ENCODE measurements at places on chromosomes 6 and 20.

- DNase-seq: no peak
Observed at GRCh38 chr20:38091441-38092216, 58.1 kb downstream of the RPRD1B start.

DNA sequence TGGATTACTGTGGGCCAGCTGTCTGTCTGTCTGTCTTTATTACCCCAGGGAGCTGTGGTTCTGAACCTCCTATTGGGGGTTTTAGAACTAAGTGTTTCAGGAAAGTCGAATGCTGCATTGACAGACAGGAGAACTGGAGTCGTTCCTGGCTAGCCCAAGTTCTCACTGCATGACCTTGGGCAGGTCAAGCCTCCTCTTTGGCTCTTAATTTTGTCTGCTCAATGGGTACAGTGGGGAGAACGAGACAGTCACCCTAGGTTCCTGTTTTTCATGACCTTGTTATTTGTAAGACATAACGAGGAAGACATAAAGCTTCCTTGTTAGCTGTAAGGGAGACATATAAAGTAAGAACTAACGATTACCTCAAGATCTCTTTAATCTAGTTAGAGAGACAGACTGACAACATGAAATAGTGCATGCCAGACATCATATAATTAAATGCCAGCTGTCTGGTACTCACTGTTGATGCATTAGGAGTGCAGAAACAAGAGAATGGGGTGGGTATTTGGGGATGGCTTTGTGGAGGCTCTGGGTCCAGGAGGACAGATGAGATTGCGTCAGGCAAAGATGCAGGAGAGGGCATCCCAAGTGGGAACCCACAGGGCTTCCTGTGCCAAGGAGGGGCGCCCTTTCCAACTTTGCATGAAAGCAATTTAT is 3.7 kb upstream of the CCDC167 start:
- DNase-seq: no peak

GRCh38 chr6:33710296-33711121 is 991 bp downstream of the UQCC2 start:
- no peak for DNase-seq

DNA sequence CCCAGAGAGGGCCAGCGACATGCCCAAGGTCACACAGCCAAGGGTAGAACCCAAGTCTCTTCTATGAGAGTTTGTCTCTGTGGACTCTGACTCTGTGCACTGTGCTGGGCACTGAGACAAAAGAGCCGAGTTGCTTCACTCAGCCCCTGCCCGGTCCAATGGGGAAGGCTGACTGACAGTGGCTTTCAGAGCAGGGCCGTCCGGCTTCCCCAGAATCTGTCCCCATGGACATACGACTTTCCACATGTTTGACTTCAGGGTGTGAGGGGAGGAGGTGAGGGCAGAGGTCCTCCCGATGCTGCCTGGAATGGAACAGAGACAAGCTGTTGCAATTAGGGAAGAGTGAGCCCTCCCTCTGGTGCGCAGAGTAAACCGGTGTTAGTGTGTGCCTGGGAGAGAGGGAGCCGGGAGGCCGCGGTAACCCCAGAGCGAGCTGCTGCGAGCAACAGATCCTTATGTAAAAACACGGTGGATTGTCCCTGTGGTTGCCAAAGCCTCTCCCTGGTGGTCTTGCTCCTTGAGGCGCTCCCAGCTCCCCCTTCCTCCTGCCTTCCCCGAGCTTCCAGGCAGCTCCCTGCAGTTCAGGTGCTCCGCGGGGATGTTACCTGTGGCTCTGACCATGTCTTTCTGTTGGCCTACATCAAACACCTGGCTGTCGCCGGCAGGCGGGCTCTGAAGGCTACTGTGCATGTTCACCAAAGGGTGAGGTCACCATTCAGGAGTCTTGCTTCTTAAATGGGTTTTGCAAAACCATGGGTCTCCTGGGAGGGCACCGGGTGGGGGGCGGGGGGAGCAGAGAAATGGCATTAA is 672 bp downstream of the SIRPA start:
- DNase-seq: no peak

DNA sequence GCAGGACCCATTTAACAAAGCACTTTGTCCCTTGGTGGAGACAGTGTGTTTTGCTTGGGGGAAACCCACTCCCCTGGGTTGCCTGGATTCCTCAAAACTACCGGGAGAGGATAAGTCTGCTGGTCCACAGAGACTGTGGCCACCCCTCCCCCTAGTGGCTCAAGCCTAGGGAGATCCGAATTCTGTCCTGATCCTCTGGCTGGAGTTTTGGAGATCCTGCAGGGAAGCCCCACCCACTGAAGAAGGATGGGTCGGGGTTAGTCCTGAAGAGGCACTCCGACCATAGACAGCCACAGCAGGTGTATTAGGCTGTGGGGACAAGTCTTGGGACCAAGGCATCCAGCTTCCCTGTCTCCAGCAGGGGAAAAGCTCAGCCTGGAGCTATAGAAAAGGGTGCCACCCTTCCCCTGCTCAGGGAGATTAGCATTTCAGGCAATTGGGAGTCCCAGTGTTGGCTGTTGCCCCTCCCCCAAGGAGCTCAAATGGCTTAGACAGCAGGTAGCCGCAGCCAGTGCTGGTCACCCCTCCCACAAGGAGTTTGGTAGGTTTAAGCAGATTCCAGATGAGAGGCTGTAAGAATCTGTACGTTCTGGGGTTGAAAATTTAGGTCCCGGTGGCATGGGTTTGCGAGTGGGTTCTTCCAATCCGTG is 750.0 kb downstream of the TBC1D32 start:
- no peak for DNase-seq

DNA sequence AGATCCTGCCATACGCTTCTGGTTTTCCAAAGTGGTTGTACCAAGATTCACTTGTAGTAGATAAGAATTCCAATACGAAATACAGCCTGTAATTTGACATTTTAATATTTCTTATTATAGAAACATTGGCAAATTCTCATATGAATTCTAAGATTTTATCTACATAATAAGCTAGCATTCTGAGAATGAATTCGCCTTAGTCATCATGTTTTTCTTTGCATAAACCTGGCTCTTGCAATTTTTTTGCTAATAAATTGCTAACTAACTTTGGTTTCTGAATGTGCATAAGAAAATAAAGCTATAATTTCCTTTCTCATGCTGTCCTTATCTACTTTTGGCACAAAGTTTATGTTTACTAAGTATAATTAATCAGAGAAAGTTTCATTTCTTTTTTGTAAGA is 673.0 kb downstream of the PTPRT start:
- no peak for DNase-seq

DNA sequence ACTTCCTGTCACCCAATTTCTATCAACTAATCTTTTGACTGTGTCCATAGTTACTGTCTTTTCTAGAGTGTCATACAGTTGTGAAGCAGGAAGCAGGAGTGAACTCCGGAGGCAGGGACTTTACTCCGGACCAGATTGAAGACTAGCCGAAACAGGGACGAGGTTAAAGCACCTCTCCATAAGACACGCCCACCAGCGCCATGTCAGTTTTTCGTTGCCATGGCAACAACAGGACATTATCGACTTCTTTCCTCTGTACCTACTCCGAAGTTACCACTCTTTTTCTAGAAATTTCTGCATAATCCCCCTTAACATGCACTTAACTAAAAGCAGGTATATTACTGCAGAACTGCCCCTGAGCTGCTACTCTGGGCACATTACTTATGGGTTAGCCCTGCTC is 25.2 kb downstream of the TRIM38 start:
- DNase-seq: no peak

- DNase-seq: no peak
Observed at GRCh38 chr6:28248916-28249315, 3.2 kb downstream of the ZKSCAN4 start.

DNA sequence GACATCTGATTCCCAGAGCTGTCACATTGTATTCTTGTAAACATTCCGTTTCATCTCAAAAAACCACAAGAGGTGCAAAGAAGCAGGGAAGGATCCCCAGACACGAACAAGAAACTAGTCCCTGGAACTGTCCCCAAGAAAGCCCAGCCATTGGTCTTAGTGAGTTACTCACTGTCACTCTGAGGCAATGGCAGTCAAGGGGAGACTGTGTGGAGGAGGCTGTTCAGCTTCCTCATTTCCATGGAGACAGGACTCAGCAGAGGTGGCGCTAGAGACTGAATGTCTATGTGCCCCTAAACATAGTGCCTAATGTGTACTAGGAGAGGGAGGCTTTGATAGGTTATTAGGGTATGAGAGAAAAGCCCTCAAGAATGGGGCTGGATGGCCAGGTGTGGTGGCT is 11.1 kb downstream of the ULBP1 start:
- DNase-seq: no peak

DNA sequence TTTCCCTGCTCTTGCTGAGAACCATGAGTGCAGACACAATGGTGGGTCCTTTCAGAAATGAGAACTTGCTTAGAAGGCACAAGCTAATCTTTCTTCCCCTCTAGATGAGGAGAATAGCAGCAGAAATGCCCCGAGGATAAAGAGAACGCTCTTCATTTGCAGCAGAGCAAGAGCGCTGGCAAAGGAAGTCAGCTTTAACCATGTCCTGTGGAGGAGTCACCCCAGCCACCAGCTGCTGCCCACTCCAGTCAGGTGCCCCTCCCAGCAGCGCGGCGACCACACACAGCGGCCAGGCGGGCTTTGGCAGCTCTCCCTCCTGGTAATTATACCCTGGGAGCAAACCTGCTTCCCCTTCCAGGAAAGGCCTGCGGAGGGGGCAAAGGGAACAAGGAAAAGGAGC is 42.4 kb upstream of the EMILIN3 start:
- no peak for DNase-seq

DNA sequence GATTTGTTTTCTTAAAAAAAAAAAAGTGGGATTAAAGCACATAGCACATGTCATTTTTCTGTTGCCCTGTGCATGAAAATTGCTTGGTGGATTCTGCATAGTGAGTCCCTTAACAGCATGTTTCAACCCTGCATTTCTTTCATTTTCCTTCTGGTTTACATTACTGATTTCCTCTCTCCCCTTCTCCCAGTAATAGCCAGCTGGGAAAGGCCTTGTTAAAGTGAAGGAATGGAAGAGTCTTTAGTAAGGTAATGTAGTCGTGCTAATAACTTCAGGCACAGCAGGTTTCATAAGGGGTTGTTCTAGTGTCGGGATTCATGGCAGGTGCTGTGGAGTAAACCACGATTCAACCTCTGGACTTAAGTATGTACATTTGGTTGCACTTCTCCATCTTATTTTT is 202.4 kb downstream of the FARS2 start:
- no peak for DNase-seq

DNA sequence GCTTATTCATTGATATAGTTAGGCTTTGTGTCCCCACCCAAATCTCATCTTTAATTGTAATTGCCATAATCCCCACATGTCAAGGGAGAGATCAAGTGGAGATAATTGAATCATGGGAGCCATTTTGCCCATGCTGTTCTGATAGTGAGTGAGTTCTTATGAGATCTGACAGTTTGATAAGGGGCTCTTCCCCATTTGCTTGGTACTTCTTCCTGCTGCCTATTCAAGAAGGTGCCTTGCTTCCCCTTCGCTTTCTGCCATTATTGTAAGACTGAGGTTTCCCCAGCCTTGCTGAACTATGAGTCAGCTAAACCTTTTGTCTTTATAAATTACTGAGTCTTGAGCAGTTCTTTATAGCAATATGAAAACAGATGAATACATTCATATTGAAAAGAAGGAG is 45.6 kb downstream of the CENPW start:
- DNase-seq: no peak

- DNase-seq: no peak
Observed at GRCh38 chr6:26243752-26244151, 121.2 kb upstream of the BTN3A2 start.

- DNase-seq: no peak
Observed at GRCh38 chr6:25193460-25194171, 85.6 kb upstream of the CARMIL1 start.

DNA sequence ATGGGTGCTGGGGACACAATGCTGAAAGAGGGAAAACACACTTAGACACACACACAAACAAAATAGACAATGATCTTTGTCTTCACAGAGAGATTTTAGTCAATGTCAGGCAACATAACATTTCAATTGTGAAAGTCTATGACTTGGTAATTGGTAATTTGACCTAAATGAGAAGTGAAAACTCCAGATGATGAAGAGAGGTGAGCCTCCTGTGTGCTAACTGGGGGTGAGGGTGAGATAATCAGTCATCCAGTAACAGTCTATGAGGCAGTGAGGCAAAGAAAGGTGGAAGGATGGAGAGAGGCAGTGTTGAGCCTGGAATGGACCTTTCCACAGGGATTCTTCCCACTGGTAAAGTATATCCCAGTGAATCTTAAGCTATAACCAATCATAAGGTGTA is 744.2 kb downstream of the MAFB start:
- no peak for DNase-seq

DNA sequence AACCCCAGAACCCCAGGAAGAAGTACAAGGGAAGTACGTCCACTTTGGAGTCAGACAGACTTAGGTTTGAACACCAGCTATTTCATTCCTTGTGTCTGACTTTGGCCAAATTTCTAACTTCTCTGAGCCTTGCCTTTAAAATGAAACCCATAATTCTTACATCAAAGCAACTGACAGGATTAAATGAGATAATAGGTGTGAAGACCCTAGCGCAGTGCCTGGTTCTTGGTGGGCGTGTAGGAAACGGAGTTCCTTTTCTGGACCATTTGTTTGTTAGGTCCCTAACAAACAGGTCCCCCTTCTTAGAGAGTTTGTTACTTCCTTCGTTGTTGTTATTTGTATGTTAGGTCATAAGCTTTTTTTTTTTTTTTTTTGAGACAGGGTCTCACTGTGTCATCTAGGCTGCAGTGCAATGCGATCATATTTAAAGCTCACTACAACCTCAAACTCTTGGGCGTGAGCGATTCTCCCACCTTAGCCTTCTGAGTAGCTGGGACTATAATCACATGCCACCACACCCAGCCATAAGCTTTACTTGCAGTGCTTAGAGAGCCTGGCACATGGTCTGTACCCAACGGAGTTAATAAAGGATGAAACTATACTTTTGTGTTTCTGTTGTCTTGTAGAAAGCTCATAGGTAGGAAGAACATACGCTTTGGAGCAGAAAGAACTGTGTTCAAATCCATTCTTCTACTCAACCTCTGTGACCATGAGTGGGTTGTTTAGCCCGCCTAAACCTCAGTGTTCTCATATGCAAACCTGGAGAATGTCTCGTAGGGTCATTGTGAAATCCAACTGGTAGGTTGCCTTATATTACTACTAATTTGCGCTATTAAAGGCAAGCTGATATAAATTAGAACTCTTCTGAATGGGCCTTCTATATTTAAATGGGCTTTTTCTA is 21.8 kb upstream of the MROH8 start:
- no peak for DNase-seq

- no peak for DNase-seq
Observed at GRCh38 chr6:54698974-54699373, 147.6 kb upstream of the FAM83B start.

All from stimulated activated CD4-positive, alpha-beta T cell treated with anti-CD3 and anti-CD28 coated beads, Interleukin-2, amount 100 ng/mL, for 24 hours (primary cell).